Fibroblast of skin of scalp (primary cell): ENCODE measurements at places on chromosomes 11 and 22.

DNA sequence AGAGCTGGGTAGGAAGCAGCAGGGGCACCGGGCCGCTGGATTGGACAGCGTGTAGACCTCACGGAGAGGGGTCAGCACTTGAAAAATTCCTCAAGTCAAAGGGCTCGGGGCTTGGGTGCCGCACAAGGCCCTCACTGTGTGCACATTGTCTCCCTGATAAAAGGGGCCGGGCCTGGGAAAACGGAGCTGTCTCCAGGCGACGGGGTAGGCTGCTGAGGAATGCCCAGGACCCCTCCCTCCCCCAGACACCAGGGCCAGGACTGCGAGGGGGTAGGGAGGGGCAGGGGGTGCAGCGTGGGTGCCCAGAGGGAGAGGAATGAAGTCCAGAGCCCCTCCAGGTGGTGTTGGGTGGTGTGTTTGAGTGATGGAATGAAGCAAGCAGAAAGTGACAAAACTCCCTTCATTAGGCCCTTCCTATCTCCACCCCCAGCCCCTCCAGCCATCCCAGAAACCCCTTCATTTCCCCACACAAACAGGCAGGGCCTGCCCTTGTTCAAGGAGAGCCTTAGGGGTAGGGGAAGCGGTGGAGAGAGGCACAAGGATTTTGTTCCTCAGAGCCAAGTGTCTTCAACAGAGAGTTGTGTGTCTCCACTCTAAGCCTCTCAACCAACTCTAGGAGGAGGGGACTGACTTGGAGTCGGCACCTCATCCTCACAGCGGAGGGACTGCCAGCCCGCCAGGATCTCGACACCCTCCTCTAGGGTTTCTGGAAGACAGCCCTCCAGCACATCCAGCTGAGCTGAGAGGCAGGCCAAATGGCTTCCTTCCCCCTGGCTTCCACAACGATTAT lies 63.9 kb downstream of the SYN3 start:
- DNase-seq = no peak

DNA sequence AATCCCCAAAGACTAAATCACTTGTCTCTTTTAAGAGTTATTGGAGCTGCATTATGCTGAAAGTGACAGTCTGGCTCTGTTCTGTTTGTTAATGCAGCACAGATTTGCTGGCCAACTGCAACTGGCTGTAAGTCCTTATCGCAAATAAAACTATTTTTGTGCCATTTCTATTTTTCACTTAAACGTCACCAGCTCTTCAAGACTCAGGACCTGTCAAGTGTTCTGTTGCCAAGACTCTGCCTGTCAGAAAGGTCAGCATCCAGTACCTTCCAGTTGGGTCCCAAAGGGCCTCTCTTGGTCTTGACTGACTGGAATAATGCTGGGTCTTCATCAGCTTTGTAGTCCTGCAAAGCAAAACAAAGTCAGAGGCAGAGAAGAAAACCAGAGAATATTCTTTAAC lies 45.6 kb downstream of the PITPNB start:
- no peak for DNase-seq

- DNase-seq = no peak
Observed at GRCh38 chr11:11588243-11588642, 33.6 kb downstream of the GALNT18 start.

- no peak for DNase-seq
Observed at GRCh38 chr11:111307472-111308108, 9.2 kb downstream of the POU2AF3 start.

- DNase-seq = peak; percentile 66
Observed at GRCh38 chr11:64233913-64234586, at the start of gene VEGFB. TSS of gene VEGFB (plus strand) at chr11:64234584. CDS start at chr11:64234834, 250 bp downstream.
